ENCODE measurements at places on chromosomes 16 and 17.

DNA sequence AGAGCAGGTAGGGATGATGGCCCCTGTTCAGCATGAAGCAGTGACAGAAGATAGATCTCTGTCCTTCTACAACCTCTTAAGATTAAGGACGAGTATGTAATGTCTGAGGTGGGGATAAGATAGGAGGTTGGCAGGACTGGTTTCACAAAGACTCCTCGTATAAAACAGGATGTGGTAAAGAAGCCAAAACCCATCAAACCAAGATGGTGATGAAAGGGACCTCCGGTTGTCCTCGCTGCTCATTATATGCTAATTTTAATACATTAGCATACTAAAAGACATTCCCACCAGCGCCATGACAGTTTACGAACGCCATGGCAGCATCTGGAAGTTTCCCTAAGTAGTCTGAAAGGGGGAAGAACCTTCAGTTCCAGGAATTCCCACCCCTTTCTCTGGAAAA lies 27.3 kb downstream of the MIS12 start:
- DNase-seq = no peak

DNA sequence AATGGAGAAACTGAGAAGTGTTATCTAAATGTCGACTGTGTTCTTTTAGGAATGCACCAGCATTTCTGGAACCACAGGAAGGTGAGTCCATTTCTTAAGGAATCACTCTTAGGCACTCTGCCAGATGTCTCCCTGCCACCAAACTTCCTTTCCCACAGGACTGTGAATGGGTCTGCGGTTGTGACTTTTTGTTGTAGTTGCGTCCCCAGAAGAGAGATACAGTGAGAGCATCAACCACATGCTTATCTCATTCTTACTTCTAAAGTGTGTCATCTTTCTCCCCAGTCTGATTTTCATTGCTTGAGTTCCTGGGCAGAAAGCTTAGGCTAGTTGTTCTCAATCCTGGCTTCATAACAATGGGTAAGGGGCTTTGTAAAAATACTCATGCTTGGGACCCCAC lies 13.4 kb downstream of the ITPRIPL2 start:
- DNase-seq = no peak

GRCh38 chr16:57093666-57094564 lies 1.5 kb downstream of the CPNE2 start:
- no peak for DNase-seq

DNA sequence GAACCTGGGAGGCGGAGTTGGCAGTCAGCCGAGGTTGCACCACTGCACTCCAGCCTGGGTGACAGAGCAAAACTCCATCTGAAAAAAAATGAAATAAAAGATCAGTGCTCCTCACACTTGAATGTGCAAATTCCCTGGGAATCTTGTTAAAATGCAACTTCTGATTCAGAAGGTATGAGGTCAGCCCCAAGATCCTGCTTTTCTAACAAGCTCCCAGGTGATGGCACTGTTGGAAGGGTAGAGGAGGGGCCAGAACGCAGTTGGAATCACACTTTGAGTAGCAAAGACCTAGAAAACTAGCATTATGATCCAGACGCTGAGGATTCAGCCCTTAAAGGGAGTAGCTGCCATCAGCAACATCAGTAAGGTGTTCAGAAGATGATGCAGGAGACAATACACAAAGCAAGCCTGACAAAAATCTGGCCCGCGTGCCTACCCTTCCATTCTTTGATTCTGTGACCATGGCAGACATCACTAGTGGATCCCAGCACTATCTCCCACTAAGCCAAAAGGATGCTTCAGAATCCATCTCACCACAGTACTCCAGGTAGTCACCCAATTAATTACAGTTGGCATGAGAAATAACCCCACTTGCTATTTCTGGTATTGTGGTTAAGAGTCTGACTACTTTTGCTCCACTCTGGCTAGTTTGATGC lies 33.1 kb upstream of the MEIOC start:
- DNase-seq = no peak

- no peak for DNase-seq
Observed at GRCh38 chr17:10178506-10178991, 19.9 kb downstream of the GAS7 start.

DNA sequence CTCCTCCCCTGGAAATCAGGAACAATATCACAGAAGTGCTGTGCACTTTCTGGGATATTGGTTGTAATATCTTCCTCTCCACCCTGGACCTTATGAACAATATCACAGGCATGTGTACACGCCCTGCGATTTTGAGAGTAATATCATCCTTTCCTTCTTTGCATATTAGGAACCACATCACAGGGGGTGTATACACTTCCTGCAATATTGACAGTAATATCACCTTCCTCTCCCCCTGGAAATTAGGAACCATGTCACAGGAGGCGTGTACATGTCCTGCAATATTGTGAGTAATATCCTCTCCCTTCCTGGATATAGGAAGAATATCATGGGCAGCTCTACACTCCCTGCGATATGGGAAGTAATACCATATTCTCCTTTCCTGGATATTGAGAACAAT lies 14.2 kb upstream of the TEKT5 start:
- DNase-seq = no peak

DNA sequence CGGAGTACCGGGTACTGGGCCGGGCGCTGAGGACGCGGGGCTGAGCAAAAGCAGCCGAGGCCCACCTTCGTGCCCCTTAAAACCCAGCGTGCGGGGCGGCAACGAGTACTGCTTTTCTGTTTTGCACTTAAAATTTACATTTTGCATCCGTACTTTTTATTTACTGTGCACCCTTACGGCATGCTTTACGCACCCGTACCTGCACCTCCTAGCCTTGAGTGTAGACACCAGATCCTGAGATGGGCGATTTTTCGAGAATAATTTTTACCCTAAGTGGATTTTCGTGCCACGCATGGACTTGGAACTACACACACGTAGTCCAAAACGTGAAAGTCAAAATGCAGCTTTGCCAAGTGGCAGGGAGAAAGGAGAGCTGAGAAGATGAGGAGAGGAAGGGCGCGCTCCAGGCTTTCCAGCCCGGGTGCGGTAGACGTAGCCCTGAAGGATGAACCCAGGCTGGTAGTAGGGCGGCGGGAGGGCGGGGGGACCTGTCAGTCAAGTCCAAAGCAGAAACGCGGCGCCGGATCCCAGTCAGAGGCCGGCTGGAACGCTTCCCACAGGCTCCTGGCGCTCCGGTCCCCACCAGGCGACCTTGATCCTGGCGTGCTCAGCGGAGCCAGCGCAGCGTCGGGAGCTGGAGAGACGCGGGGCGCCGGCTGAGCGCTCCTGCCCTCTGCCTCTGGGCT lies 1.2 kb upstream of the CBLN1 start:
- no peak for DNase-seq

- DNase-seq = no peak
Observed at GRCh38 chr16:70496513-70496912, 26.8 kb downstream of the COG4 start.

- peak; percentile 92 for DNase-seq
Observed at GRCh38 chr17:43645765-43646481, 15.8 kb downstream of the MEOX1 start.

- no peak for DNase-seq
Observed at GRCh38 chr17:3510090-3510489, 34.3 kb downstream of the ASPA start.

- DNase-seq = no peak
Observed at GRCh38 chr17:44084131-44084538, 13.6 kb downstream of the G6PC3 start.

DNA sequence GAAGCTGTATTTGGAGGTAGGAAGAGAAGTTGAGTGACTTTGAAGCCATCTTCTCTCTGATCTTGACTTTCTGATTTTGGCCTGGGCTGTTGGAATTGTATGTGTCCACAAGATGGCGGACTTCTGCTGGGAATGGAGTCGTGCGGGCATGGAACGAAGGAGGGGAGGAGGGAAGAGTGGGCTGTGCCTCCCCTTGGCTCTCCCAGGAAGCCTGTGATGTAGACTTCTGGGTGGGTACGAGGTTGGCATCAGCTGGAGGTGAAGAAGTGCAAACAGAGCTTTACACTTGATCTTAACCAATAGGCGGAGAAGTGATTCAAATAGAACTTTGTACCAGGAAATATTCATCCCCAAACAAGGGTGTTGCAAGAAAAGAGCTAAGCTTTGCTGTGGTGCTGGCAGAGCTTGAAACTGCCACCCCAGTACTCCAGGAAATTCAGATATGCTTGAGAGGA lies 7.4 kb upstream of the TMEM220 start:
- peak; percentile 83 for DNase-seq

DNA sequence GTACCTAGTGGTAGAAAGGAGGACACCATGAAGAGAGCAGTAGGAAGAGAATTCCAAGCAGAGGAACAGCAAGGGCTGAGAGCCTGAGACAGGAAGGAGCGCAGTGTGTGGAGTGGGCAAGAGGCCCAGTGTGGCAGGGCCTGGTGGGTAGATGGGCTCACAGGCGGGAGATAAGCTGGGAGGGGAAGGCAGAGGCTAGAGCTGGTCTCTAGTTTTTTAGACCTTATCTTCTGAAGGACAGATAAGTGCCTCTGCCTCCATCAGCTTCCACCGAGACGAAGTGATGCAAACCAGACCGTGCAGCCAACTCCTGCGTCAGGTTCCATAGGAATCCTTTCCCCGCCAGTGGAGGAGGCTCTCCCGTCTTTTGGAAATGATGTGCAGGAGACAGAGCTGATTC lies 33.6 kb downstream of the CDH1 start:
- DNase-seq = no peak

DNA sequence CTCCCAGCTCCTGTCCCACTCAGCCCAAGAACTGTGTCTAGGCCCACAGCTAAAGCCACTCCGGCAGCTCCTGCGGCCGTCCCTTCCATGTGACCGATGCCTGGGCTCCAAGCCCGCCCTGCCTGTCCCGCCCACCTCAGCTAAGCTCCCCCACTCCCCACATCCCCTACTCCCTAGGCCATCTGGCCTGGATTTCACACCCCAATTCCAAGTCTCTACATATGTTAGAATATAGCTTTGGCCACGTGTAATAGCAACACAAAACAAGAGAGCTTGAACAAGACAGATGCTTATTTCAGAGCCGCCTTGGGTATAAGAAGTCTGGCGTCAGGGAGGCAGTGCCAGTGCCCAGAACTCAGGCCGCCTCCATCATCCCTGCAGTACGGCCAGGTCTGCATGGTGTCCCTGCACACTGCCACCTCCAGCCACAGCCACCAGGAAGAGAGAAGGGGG lies 30.0 kb upstream of the USP22 start:
- no peak for DNase-seq

GRCh38 chr17:29327412-29327811 lies 33.5 kb upstream of the NUFIP2 start:
- DNase-seq = no peak

DNA sequence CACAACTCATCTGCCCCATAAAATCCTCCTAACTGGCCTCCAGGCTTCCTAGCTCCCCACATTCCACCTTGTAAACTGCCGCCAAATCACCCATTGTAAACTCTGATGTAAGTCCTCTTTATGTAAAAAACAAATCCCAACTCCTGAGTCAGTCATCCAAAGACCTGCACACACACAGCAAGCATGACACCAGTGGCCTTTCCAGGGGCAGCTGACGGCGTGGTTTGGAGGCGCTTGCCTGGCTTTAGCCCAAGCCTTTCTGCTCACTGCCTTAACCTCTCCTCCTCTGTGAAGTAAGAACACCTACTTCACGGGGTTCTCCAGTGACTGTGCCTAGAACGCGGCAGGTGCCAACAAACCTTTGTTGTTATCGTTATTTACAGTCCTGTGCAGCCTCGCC lies 14.0 kb downstream of the UBE2O start:
- no peak for DNase-seq

DNA sequence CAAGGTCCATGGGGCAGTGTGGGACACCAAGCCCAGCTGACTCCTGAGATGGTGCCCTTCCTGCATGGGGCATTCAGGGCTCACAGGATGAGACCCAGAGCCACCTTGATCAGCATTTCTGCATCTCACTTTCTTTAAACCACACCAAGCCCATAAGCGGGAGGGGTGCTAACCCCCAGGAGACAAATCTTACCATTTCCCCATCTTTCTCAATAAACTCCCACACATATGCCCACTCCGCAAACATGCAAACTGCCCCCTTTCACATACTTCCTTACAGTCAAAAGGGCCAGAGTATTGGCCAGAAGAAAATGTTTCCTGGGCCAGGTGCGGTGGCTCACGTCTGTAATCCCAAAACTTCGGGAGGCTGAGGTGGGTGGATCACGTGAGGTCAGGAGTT lies 3.7 kb upstream of the SLC39A11 start:
- DNase-seq = no peak

DNA sequence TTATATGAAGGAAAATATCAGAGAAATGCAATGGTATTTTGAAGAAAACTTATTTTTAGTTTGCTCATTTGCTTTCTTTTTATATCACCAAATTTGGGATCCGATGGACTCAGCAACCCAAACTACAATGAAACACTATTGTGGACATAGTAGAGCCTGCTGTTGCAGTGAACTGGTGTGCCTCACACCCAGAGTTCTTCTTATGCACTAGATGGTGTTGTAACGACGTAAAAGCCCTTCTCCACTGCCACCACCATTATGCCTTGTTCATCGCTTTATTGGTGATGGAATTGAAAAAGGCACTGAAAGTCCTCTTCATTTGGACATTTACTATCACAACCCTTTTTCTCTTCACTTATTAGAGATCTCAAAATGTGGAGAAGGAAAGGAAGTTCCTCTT lies 381.3 kb downstream of the CDH8 start:
- no peak for DNase-seq

- DNase-seq = no peak
Observed at GRCh38 chr16:14539156-14539555, 90.9 kb downstream of the PARN start.

DNA sequence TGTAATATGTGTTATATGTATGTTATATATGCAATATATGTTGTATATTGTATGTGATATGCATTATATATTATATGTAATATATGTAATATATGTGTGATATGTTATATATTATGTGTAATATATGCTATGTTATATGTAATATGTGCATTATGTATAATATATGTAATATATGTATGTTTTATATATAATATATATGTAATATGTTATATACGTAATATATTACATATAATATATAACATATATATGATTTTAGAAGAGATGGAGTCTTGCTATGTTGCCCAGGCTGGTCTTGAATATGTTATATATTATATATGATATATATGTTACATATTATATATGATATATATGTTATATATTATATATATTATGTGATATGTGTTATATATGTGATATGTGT lies 65.5 kb upstream of the DNAH17 start:
- no peak for DNase-seq

DNA sequence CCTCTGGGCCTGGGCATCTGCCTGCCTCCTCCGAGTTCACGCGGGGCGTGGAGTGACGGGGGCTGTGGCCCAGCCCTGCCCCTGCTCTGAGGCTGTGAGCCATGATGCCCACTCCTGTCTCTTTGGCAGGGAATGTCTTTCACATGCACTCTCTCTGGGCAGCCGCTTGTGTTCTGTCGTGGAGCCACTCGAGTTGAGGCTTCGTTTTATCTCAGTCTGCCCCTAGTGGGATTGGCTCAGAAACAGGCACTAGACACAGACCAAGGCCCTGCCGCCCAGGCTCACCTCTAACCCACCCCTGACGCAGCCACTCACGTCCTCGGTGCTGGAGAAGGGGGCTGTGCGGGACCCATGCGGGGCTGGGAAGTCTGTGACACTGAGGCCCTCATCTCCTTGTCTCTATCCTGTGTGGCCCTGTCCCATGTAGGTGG lies 67.5 kb upstream of the KCTD5 start:
- DNase-seq = no peak

GRCh38 chr17:32976131-32976530 lies 15.5 kb upstream of the SPACA3 start:
- no peak for DNase-seq
